ENCODE measurements at places on chromosomes 2 and 18.

DNA sequence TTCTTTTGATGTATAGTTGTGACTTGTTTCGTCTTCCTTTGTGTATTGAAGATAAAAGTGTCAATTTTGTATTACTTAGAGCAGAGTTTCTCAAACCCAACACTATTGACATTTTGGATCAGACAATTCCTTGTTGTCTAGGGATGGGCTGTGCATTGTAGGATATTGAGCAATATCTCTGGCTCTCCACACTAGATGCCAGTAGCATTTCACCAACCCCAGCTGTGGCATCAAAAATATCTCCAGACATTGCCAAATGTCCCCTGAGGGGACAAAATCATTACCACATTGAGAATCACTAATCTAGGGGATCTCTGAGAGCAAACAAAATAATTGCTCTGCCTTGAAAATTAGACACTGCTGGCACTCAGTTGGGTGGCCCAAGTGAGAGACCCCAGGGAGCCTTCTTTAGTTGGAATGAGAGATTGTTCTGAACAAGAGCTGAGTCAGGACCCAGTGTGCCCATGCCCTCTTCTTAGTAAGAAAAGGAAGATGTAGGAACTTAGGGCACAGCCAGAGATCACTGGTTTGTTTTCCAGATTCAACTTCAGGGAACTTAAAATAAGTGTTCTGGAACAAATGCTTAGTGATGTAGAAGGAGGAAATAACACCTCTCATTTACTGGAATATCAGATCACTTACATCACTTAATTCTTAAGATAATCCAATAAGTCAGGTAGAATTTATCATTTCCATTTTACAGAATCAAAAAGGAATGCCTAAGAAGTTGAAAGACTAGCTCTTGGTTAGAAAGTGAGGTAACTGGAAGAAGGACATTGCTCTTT is 466.6 kb upstream of the TNP1 start:
- no peak overlapping the region for H3K27ac ChIP-seq
- no peak for DNase-seq
- no peak overlapping the region for H3K4me3 ChIP-seq
- peaks cover 5% of the 10 kb centered on the region for H3K36me3 ChIP-seq
- no peaks in the 10 kb centered on the region for H3K27me3 ChIP-seq
- no peaks in the 10 kb centered on the region for H3K4me1 ChIP-seq

DNA sequence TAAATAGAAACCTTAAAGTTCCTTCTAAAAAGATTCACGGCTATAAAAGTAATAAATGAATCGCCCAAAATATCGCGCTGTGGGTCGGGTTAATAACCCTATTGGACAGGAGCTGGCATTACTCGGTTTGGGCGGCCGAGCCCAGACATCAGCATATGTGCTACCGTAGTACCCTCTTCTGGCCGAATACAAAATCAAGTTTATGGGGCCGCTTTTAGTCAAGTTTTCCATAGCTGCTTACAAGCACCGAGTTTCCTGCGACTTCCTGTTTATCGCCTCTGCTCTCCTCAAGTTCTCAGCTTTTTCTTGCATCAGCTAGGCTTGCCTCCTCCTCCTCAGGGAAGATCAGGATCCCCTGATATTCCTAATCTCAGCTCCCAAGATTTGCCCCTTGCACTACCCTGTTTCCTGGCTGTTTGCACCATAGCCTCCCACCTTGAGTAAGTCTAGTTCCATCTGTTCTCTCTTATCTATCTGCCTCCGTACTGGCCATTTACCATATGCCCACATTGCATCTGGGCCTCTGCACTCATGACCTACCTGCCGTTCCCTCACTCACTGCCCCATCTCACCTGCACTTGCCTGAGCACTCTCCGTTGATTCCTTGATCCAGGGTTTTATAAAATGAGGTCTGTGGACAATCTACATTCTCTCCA is 56.1 kb downstream of the SLC35F5 start:
- H3K36me3 ChIP-seq, result no peaks in the 10 kb centered on the region
- H3K4me3 ChIP-seq, result peak overlapping the region; percentile 72
- peak overlapping the region; percentile 77 for H3K27ac ChIP-seq
- H3K27me3 ChIP-seq, result no peaks in the 10 kb centered on the region
- H3K4me1 ChIP-seq, result peaks cover 19% of the 10 kb centered on the region
- no peak for DNase-seq

- no peaks in the 10 kb centered on the region for H3K4me1 ChIP-seq
- no peak overlapping the region for H3K4me3 ChIP-seq
- no peaks in the 10 kb centered on the region for H3K36me3 ChIP-seq
- no peak for DNase-seq
- H3K27me3 ChIP-seq, result no peaks in the 10 kb centered on the region
Measured at GRCh38 chr18:42392416-42392815, 437.4 kb downstream of the PIK3C3 start.

DNA sequence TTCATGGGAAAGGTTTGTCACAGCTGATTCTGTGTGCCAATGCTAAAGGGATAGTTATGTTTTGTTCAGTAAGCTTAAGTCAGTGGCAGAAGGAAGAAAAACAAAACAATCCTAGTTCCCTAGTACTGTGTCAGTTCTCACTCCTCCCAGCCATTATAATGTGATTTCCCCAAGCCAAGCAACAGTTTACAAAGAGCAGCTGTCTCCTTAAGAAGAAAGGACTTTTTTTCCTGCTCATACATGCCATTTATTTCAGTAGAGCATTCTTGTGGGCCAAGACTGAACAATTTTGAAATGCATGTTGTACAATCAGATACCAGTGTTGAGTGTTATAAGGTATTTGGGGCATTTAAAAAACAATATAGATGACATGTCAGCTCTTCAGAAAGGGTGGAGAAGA is 52.1 kb downstream of the NEMP2 start:
- no peak overlapping the region for H3K4me3 ChIP-seq
- DNase-seq, result no peak
- no peaks in the 10 kb centered on the region for H3K27me3 ChIP-seq
- H3K36me3 ChIP-seq, result peaks cover 2% of the 10 kb centered on the region
- peaks cover 15% of the 10 kb centered on the region for H3K4me1 ChIP-seq
